ENCODE measurements at places on chromosomes 7 and 10.

- no peak for DNase-seq
These were observed 105.2 kb downstream of the MACC1 start for GRCh38 chr7:20111821-20112542.

DNA sequence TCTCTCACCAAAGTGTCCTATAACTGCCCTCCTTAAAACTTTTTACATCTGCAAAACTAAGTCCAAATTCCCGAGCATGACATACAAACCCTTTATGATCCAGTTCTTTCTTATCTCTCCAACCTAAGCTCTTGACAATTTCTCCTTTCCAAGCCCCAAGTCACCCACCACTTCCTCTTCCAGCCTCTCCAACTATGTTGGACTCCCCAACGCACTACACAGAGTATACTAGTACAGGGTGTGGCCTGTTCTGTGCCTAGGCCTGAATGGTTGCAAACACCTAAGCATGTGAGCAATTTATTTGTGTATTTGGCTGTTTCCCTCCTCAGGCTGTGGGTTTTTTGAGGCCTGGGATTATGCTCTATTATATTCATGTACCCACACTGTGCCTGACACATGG lies 101.2 kb upstream of the APBB1IP start:
- DNase-seq: no peak

DNA sequence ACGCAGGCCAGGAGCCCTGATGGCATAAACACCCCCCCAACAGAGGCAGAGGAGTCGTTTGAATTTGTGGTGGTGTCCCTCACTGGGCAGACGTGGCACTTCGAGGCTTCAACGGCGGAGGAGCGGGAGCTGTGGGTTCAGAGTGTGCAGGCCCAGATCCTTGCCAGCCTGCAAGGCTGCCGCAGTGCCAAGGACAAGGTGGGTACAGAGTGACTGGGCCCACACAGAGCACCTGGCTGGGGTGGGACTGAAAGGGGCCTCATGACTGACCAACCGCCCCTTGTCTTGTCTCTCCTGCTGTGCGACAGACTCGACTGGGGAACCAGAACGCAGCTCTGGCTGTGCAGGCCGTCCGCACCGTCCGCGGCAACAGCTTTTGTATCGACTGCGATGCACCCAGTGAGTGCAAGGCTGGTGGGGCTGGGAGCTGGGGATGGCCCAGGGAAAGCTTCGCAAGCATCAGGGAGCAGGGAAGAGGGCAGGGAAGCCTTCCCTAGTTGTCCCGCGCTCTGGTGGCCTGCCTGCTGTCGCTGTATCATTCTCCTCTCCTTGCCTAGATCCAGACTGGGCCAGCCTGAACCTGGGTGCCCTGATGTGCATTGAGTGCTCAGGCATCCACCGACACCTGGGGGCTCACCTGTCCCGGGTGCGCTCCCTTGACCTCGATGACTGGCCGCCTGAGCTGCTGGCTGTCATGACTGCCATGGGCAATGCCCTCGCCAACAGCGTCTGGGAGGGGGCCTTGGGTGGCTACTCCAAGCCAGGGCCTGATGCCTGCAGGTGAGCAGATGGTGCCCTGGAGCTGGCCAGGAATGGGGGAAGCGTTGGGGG lies 25.4 kb downstream of the GBX1 start:
- DNase-seq: no peak

- no peak for DNase-seq
These were observed 17.8 kb upstream of the GSAP start for GRCh38 chr7:77433901-77434300.

DNA sequence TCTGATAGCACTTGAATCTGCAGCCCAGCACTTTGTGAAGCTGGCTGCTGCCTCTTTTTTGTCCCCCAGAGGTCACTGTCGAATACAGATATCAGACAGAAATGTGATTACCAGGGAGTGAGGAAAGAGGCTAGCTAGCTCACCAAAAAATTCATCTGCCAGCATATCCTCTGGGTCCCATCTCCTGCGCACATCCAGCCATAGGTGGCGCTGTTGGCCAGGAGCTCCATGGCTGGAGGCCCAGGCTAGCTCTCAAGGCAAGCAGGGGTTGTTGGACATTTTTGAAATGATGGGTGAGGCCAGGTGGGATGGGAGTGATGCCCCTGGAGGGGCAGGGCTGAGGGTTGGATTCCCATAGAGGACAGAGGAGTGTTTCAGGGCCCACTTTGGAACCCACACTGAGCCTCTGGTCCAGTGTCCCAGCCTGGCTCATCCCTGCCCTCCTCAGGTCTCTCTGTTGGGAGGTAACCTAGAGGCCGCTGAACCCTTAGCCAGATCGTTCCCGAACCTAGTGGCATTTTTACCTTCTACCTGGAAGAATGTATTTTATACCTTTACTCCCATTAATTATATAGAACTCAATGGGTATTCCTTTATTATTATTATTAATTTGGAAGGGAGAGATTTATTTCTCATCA lies 14.8 kb downstream of the DPCD start:
- DNase-seq: peak; percentile 42

DNA sequence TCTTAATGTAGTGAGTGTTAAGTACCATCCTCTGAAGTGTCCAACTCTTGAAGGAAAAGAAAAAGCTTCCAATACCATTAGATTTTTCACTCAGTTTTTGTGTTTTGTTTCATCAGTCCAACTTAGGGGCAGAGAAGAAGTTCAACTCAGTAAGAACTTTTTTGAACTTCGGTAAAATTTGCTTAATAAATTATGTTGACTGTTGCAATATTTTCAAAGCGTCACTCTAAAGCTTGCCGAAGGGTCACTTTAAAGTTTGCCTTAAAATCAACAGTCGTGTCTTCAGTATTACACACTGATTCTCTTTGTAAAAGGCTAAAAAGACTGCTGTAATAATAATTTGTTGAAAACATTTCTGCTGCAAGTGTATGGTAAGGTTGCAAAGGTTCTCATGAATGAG lies 17.6 kb downstream of the CD36 start:
- no peak for DNase-seq

- no peak for DNase-seq
These were observed 63.7 kb downstream of the TACC2 start for GRCh38 chr10:122052701-122053100.

- no peak for DNase-seq
These were observed 590.6 kb downstream of the ARL4A start for GRCh38 chr7:13278020-13278419.

GRCh38 chr10:89695307-89695706 lies 6.1 kb upstream of the KIF20B start:
- DNase-seq: no peak

DNA sequence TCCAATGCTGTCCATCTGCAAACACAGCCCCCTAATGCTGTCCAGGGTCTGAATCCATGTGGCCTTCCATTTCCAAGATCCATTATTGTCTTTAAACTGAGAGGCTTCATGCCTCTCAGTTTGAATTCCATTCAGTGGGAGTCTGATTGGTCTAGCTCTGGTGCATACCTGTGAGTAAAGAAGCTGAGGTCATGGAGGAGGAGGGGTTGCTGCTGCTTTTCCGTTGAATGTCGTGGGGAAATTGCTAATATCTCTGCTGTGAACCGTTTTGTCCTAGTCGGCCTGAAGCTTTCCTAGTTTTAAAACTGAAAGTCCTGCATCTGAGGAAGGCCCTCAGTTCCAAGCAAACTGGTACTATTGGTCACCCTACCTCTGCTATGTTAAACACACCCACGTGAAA lies 17.7 kb downstream of the SH2D4B start:
- no peak for DNase-seq

GRCh38 chr10:115624448-115624847 lies 531.3 kb downstream of the ATRNL1 start:
- DNase-seq: no peak

DNA sequence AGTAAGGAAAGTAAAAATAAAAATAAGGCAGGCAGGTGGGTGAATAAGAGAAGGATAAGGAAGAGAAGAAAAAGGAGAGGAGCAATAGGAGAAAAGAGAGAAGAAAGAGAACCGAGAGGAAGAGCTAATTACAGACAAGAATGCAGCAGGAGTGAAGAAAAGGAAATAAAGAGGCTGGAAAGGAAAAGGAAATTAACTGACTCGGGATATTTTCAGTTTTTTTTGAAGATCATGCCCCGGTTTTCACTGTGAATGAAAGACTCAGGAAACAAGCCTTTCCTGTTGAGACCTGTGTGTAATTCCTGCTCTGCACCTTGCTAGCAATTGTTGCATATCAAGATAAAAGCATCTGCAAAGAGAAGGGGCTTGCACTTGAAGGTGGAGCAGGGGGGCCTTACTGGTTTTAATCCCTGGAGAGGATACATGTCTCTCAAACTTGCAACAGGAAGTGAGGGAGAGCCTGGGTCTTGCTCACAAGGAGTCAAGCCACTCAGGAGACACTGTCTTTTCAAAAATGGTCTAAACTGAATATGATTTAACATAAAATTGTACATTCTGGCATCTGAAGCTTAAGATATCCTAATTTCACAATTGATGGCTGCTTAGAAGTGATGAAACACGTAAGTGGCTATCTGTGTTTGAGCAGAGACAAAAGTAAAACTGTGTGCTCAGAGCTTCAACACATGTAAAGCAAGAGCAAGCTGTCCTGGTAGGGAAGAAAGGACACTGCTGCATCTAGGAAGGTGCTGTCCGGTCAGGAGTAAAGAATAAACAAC lies 157.6 kb downstream of the FAM107B start:
- no peak for DNase-seq

GRCh38 chr10:98045785-98046389 lies 15.5 kb upstream of the CRTAC1 start:
- DNase-seq: peak; percentile 62

DNA sequence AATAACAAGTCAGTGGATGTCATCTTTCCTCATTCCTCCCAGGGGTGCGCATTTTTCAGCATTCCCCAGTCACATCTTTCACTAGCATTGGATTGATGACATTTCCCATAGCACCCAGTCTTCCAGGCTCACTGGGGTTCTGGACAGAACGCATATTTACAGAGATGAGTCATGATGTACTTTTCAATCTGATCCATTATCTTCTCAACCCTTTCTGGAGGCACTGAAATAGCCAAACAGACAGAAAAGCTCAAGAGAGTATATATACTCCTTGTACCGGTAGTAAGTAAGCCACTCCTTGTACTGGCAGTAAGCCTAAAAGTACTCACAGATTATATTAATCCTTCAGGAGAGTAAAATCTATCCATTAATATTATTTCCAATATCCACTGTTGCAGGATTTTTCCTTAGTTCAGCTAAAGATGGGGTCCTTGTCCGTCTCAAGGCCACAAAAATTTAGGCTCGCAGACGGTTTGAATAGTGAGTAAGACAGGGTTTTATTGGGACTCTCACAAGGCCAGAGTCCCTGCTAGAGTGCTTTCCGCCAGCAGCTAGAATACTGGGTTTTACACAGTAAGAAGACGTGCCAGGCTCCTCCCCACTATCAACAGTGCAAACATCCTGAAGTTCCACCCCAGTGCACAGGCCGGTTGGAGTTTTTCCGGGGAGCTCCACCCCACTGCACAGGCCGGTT lies 60.8 kb downstream of the MDH2 start:
- no peak for DNase-seq

Measured in CD4-positive, alpha-beta T cell treated with Interleukin-12 subunit alpha and Interleukin-12 subunit beta, for 1 hour (primary cell).